ENCODE measurements at places on chromosomes 13 and 19.

GRCh38 chr13:24629320-24629719, 50.9 kb upstream of the ATP12A start:
- no peak for DNase-seq

DNA sequence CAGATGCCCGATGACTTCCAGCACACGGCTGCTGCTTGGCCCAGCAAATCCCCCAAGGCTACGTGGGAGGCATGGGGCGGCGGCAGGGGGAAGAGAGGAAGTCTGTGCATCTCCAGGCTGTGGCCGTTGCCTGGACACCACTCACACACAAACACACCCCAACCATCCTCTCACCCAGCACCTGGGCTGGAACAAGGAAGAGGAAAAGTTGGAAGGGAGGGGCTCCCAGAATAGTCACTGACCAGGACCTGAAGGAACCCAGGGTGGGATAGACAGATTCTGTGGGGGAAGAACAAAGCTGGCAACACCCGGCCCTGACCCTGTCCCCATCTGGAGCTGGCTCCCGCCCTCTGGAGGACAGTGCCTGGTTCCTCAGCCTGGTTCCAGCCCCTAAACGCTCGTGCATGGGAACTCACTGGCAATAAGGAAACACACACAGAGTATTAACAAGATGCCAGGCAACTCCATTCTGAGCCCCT, 11.2 kb downstream of the PPP6R1 start:
- no peak for DNase-seq

DNA sequence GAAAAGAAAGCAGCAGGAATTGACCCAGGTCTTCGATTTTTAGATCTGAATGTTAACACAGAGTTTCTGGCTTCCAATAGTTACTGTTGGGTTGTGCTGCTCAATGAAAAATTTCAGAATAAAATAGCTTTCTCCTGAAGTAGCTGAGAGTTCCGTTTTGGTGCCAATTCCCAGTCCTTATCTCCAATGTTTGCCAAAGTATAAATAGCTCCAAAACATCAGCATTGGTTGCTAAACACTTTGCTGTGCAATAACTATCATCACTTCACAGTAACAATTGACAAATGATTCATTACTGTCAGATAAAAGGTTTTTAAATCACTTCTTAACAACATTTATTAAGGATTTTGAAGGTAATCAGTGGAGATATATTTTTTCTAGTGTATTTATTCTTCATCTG, 446.0 kb downstream of the PCDH20 start:
- no peak for DNase-seq

GRCh38 chr13:47673009-47673850, 327.8 kb downstream of the SUCLA2 start:
- DNase-seq = no peak

DNA sequence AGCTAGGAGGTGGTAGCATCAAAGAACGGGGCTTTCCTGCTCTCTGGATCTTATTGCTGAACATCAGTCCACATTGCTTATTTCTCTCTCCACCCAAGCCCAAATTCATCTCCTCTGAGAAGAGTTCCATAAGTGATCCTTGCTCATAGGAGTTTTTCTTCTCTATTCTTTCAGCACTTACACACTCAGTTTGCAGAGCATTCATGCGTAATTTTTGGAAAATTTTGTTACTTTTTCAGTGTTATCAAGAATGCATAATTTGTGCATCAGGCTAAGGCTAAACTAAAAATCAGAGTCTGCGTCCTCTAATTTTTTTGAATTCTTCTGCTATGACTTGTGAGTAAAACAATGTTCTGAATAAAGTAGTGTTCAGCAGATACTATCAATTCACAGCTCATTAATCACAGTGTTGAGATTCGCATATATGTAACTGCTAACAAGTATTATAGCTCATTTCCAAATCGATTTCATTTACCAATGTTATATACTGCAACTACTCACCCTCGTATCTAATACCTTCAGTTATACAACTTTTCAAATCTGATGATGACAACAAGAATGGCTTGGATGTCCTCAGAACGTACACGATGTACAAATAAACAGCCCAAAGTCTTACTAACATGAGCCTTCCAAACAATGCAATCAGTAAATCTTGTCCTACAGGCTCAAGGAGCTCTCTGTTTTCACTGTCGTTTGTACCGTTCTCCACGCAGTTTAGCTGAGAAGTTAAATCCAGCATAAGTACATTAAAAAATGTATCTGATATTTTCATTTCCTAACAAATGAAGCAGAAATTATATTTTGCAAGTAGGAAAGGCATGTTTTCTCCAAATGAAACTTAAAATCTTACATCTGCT, 36.4 kb upstream of the STARD13 start:
- no peak for DNase-seq

GRCh38 chr13:67696775-67697174, 466.6 kb upstream of the PCDH9 start:
- no peak for DNase-seq

- DNase-seq = no peak
Observed at GRCh38 chr19:6935069-6935468, 47.7 kb downstream of the ADGRE1 start.

- DNase-seq = no peak
Observed at GRCh38 chr13:35481777-35482176, 5.3 kb upstream of the MAB21L1 start.

DNA sequence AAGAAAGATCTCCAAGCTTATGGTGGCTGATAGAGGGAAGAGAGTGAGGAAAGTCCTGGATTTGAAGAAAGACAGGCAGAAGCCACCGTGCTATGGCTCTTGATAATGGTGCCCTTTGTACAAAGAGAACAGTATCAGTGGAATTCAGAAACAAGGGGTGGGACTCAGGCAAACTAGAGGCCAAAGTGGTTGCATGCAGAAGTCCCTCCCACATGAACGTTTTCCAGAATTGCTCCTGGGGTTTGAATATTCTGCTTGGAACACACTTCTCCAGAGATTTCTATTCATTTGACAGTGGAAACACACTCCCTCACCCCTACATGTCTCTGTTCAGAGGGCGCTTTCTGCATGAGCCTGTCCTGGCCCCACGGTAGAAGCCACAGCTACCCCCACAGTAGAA, 10.1 kb upstream of the MBNL2 start:
- no peak for DNase-seq

GRCh38 chr13:73913751-73914518, 220.3 kb downstream of the KLF12 start:
- no peak for DNase-seq

- no peak for DNase-seq
Observed at GRCh38 chr13:50993371-50993770, 83.8 kb downstream of the RNASEH2B start.

DNA sequence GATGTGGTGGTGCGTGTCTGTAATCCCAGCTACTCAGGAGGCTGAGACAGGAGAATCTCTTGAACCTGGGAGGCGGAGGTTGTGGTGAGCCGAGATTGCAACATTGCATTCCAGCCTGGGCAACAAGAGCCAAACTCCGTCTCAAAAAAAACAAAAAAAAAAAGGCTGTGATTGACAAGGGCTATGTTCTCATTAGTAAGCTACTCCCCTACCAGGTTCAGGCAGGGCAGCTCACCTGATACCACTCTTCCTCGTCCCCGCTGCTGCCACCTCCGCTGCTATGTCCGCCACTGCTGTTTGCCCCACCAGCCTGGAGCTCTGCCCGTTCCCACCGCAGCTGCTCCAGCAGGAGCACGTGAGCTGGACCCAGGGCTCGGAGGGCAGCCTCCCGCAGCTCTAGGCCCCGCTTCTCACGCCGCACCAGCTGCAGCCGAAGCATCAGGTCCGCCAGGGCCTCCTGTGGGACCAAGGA, 9.4 kb downstream of the USHBP1 start:
- DNase-seq = no peak

DNA sequence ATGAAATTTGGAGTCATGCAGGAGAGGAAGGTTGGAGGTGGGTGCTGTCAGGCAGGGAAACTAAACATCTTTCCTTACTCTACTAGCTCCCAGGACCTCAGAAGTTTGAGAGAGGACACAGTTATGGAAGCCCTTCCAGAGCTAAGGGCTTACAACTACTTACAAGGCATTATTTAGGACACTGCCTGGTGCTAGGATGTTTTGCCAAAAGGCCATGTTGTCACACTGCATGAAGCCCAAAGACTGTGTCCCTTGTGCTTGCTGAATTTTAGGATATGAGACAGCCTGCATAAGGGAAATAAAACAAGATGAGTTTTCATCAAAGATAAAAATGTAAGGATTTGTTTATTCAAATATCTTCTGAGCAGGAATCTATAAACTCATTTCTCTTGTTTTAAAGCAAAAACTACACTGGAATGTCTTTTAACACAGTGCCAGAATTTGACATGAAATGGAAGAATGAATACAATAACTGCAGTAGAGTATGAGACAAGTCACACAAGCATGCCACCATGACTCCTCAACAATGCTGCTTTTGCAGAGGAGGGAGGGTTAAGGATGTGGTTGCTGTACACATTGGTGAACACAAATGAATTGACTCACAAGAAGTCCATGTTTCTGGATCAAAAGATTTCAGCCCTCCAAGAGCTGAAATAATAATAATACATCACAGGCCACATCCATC, 258.4 kb downstream of the SPRY2 start:
- no peak for DNase-seq

- no peak for DNase-seq
Observed at GRCh38 chr19:51724543-51724942, 752 bp upstream of the HAS1 start.

DNA sequence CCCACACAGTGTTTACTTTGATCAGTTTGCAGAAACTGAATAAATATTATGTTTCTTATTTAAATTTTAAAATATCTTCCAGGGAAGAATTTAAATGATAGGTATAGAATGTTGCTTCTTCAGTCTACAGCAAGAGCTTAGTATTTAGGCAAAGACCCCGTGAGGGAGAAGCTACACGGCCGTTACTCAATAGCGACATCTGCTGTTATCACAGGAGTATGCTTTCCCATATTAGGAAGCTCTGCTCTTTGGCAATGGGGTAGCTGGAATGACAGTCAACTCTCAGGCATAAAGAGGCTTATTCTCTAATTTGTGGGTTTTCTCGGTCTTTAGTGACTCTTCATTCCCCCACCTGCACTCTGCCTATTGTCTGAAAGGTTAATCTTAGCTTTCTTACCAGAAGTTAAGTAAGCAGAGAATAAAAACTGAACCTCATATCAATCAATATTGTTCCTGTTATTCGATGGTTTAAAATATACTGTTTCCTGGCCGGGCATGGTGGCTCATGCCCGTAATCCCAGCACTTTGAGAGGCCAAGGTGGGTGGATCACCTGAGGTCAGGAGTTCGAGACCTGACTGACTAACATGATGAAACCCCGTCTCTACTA, 13.2 kb upstream of the LHFPL6 start:
- peak; percentile 6 for DNase-seq

GRCh38 chr19:38494379-38494778, 60.9 kb downstream of the RYR1 start:
- DNase-seq = no peak

GRCh38 chr13:35470671-35471661, 5.5 kb downstream of the MAB21L1 start:
- no peak for DNase-seq

GRCh38 chr13:44174769-44175425, 198.7 kb upstream of the SERP2 start:
- DNase-seq = no peak

DNA sequence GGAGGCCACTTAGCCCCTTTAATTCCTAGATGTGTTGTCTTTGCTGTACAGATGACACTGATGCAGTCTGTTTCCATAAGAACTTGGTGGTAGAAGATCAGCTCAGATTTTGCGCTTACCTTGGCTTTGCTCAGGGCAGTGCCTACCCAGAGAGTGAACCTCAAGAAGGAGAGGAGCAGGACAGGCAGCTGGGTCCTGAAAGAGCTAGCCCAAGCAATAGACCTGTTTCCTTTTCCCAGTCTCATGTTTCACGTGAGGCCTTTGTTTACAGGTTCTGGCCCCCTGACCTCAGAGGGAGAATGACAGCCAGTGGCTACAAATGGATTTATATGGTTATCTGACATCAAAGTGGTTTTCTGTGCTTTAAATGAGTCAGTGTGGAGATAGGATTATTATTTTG, 40.1 kb downstream of the METTL21C start:
- no peak for DNase-seq

DNA sequence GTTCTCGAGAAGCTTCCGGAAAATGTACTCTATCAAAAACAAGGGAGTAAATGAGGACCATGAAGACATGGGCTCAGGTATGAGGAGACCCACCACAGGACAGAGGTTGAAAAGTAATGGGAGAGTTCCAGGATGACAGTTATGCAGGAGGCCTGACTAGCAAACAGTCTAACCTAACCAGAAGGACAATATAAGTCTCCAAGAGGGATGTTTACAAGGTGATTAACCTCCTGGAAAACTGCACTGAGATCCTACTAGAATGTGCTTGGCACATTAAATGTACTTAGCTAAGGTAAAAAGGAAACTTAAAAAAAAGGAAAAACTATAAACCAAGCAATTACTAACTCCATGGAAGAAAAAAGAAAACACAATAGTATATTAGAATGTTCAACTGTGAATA, 258.3 kb downstream of the KLF5 start:
- no peak for DNase-seq

DNA sequence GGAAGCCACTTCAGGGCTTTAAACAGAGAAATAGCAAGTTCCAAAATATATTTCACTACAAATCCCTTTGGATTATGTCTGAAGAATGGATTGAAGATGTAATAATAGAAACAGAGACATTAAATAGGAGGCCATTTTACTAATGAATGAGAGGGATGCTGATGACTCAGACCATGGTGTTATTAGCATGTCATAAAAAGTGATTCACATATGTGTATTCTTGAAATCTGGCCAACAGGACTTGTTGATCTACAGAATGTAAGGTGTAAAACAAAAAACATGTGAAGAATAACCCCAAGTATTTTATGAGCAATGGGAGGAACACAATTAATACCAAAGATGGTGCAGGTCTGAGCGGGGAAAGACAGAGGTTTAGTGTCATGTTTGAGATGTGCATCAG, 873.7 kb downstream of the SLITRK5 start:
- no peak for DNase-seq

- no peak for DNase-seq
Observed at GRCh38 chr19:13887018-13887436, 10.1 kb downstream of the NANOS3 start.

- DNase-seq = peak; percentile 14
Observed at GRCh38 chr13:26785838-26786630, 25.4 kb upstream of the GPR12 start.

DNA sequence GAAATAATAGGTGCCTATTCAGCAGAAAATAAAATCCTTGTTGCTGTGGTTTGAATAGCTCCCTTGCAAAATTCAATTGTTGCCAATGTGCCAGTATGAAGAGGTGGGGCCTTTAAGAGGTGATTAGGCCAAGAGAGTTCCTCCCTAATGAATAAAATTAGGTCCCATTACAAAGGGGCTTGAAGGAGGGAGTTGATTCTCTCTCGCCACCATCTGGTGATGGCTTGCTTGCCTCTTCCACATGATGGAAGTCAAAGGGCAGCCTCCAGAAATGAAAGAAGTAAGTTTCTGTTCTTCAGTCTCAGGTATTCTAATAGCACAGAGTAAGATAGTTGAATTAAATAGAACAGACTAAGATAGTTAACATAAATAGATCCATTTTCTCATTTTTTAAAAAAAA, 3.0 kb upstream of the EEF1AKMT1 start:
- no peak for DNase-seq

DNA sequence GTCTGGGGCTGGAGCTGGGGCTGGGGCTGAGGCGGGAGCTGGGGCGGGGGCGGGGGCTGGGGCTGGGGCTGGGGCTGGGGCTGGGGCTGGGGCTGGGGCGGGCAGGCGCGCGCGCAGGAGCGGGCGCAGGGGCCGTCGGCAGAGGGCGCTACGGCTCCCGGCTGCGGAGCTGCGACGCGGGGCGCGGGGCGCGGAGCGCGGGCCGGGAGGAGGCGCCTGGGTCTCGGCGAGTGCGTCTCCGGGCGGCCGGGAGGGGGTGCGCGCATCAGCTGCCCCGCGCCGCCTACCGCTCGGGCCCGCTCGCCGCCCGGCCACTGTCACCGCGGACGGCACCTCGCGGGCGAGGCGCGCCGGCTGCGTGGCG, 422 bp upstream of the MTUS2 start:
- DNase-seq = no peak
